ENCODE measurements at places on chromosomes 5 and 9.
A peak's percentile ranks its signal among the peaks of the same experiment; 100 is the strongest.

- no peak for DNase-seq
These were observed 140.6 kb upstream of the KLF4 start for GRCh38 chr9:107630156-107630555.

DNA sequence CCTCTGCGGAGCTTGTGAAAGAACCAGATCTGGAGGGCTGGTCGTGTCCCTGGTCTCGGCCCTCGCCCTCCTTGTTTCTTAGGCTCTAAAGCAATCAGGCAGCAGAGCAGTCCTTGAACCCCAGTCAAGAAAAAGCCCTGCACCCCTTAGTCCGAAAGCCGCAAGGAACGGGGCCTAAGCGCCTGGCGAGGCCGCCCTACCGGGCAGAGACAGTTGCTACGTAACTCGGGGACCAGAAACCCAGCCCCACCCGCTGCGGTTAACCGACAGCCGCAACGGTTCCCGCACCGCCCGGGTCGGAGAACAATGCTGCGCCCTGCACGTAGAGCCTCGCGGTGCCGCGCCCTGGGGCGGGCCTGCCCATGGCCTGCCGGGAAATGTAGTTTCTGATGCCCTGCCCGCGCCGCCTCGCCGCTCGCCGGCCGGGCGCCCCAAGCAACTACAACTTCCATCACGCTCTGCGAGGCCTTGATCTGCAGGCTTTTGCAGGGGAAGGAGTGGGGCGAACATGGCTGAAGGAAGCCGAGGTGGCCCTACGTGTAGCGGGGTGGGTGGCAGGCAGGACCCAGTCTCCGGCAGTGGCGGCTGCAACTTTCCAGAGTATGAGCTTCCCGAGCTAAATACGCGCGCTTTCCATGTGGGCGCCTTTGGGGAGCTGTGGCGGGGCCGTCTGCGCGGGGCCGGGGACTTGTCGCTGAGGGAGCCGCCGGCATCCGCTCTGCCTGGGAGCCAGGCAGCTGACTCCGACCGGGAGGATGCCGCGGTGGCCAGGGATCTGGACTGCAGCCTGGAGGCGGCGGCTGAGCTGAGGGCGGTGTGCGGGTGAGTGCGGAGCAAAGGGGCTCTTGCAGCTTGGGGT lies at the start of gene SNAPC3:
Gene SNAPC3, plus strand, starts transcription at position 505 of the 859 bp plus-strand sequence. Its CDS starts 4 bp downstream, at position 509.
- peak; percentile 89 for DNase-seq

- no peak for DNase-seq
These were observed 95.8 kb upstream of the LMX1B start for GRCh38 chr9:126517833-126518356.

DNA sequence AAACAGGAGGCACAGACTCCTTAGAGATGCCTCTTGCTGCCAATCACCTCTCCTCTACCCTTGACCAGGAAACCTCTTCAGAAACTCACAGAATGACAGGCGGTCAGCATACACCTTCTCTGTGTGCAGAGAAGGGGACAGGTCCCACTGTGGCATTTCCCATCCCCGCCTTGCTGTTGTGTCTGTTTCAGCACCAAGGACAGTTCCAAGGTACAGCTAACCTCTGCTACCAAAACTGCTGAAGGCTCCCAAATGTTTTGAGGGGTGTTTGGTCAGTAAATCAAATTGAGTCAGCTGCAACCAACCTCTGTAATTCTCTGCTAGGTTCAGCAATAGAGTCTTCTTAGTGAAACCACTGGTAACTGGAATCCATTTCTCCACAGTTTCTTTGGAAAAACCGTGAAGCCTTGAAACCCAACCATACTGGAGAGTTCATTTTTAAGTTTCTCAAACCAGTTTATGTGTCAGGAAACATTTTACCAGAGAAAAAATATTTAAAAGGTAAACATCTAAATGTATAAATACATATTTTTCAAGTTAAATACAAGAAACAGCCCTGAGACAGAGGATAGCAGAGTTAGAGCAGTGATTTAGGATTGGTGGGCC lies 122.0 kb downstream of the DRD1 start:
- no peak for DNase-seq

- DNase-seq = no peak
These were observed 94.4 kb downstream of the GLDC start for GRCh38 chr9:6551136-6551535.

DNA sequence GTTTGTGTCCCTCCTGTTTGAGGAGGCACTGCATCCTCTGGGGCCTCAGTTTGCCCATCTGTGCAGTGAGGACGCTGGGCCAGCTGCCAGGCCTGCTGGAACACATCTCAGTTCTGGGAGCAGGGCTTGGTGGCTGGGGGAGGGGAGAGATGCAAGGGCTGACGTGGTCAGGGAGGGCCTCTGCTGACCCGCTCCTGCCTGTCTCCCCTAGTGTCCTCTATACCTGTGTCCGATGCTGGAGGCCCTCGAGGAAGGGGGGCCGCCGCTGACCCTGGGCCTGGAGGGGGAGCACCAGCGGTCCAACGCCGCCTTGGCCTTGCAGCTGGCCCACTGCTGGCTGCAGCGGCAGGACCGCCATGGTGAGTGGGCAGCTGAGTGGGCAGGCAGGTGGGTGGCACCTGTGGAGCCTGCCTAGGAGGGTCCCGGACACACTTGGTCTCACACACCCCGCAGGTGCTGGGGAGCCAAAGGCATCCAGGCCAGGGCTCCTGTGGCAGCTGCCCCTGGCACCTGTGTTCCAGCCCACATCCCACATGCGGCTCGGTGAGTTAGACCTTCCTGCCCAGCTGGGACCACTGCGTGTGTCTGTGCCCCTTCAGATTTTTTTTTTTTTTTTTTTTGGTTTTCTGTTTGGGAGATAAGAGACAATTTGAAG lies 5.8 kb downstream of the FPGS start:
- DNase-seq = no peak

DNA sequence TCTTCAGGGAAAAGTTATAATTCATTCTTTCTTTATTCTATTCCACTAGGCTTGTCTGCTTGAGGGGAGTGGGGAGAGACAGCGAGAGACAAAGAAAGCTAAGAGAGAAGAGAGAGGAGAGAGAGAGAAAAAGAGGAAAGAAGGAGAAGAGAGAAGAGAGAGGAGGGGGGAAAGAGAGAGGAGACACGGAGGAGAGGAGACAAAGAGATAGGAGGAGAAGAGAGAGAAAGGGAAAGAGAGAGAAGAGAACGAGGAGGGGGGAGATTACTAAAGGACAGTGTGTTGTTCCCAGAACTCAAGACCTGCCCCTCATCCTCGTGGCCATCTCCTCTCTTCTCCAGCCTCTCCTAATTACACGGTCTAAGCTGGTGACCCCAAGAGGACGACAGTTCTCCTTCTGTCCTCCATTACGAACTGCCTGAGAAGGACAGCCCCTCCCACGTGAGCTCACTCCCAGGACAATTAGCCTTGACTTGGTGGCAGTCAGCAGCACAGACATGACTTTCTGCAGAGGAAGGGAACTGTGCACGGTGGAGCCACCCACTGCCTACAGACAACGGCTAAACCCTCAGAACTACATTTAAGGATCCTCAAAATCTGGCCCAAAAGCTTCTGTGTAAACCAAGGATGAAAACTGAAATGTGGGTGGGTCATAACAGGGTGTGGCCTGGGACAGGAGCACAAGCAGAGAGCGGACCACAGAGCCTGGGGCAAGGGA lies 99.1 kb downstream of the COL23A1 start:
- DNase-seq = no peak

- DNase-seq = no peak
These were observed 2.7 kb upstream of the CLPTM1L start for GRCh38 chr5:1347571-1347970.

DNA sequence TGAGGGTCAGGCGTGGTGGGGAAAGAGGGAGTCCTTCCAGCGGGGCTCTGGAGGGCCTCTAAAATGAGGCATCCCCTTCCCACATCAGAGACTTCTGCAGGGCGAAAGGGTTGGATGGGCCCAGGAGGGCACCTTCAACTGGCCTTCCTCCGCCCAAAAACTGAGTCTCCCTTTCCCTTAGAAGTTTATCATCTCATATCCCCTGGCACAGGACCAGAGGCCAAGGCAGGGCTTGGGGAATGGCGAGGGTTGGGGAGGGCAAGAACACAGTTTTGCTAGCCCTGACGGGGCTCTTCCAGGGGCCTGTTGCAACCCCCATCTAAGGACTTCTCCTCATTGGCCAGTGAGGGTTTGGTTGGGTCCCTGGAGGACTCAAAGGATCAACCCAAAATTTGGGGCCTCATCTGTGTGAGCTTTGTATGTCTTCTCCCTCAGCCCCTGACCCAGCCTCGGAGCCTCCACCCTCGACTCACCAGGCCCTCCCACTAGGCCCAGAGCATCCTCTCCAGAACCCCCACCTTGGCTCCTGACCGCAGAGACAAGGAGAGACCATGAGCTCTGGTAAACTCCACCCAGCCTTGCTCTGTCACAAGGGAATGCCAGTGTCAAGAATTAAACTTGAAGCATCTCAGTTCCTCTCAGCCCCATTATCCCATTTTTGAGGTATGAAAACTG lies 24.1 kb downstream of the AQP7 start:
- no peak for DNase-seq

All from T-helper 17 cell (primary cell).